Endodermal cell (in vitro differentiated cells): ENCODE measurements at places on chromosomes 6 and 20. TPM values are rescaled to one million over a fixed set of nuclear protein-coding genes. Genes with fewer than 3 reads are reported as not detected.

DNA sequence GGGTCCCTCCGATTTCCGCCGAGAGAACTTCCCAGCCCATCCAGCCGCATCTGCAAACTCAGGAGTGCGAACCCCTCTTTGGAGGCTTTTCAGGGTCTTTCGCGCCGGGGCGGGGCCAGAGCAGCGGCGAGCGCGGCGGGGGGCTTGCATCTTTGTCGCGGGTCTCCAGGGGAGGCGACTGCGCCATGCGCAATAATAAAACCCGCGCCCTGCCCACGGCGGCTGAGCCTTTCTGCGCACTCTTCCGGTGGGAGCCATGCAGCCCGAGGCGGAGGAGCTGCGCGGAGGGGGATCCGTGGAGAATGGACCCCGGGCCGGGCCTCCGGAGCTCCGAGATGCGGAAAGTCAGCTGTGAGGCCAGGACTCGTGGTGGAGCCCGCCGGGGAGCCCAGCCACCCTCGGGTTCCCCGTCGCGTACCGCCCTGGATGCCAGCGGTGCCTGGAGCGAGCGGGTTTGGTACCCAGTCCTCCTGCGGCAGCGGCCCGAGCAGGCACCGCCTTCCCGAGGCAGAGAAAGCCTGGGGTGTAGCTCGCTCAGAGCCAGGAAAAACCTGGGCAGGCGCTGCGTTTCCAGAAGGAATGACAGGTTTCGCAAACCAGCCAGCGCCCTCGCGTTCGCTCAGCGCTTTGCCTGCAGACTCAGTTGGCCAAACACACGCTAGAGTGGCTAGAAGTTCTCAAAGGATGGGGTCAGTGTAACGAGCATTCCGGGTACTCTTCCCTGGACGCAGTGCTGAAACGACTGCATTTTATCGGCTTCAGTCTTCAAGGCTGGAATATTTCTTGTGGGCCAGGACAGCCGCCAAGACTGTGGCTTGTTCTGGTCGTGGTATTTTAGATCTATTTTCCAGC lies 1.2 kb downstream of the AKAP12 start:
- DNase-seq: peak; percentile 82

GRCh38 chr6:93036835-93037234 lies 382.5 kb downstream of the EPHA7 start:
- peak; percentile 55 for DNase-seq

- DNase-seq: no peak
Measured at GRCh38 chr20:43936104-43936770, 21.6 kb downstream of the TOX2 start.

DNA sequence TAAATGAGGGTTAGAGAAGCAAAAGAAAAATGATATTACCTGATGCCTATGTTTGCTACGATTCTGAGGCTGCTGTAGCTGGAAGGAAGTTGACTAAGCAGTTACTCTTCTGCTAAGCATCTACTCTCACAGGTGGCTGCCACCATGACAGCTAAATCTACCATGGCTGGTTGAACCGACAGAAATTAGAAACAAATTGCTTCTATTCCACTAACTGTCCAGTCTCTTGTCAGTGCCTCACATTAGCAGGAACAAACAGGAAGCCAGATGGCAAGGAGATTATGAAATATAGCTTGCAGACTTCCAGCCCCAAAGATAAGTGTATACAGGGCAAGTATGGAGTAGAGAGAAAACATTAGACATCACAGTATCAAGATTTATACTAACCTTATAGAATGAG lies 59.4 kb upstream of the TMEM200A start:
- no peak for DNase-seq

GRCh38 chr6:165826487-165827189 lies 163.6 kb upstream of the PDE10A start:
- no peak for DNase-seq

DNMT3B gene
- total RNA-seq: 283 and 368 TPM in 2 replicates

DNA sequence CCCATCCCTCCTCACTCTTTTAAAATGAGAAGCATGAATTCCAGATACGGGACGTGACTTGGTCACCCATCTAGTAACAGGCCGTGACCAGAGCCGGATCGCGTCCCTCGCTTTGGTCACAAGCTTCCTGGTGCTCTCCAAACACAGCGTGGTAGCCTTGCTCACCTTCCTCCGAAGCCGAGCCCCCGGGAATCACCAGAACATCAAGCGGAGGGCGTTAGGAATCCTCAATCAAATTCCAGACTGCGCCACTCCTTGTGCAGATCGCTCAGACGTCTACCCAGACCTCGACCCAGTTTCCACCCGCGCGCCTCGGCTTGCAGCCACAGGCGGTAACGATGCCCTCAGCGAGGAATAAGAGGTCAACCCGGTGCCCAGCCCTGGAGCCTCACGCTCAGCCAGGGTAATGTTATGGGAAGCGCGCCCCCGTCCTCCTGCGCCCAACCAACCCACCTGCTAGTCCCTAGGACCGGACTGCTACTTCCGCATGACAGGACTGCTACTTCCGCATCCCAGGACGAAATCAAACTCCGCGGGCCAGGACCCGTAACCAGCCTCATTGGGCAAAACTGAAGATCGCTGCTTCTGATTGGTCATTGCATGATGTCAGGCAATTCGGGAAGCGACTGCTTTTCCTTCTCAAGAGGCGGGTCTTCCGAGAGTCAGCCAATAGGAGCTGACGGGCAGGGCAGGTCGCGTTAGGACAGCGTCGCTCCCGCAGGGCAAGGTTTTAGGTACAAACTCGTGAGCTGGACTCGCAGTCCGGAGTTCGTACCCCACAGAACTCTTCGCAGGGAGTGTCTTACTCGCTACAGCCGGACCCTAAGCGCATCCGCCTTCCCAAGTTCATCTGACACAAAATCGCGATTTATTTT lies at the start of gene MTFR2:
Gene MTFR2, minus strand, starts transcription at position 501 of the 875 bp plus-strand sequence. CDS start 1,212 bp downstream, outside the sequence.
- DNase-seq: peak; percentile 99

TRAPPC3L gene
- total RNA-seq: not detected in 3 replicates

DNA sequence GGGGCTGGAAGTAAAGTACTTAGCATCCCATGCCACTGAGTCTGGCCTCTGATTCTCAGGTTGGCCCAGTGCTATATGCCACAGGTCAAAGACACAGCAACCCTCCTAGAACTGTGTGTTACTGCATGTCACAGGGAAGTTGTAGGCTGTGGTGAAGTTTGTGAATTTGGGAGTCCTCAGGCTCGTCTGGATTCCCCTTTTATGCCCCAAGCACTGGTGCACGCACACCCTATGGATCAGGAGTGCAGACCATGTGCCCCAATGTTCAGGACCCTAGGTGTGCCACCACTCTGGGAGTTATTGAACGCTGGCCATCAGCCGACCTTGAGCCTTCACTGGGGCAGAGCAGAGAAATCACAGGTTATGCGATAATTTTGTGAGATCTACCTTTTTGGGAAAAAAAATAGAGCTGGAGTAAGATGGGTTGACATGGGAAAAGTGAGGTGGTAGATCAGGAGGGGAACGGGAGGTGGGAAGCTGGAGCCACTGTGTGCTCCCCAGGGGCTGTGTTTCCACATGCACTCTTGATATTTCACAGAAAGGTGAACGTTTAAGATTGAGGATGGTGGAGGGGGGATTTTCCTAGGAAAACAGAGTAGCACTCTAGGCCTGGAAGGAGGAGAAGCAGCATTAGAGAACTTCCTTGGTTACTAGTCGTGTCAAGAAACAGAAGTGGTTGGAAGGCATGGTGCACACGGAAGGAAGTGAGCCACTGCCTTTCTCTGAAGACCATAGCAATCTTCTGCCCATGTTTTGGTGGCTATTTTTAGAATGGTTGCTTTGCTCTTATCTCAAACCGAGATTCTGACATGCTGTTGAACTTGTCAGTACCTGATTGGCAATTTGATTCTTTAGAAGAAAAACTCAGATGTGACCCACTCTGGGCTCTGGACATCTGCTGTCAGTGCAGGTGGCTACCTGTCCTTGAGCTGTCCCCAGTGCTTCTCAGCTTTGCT lies 44.1 kb downstream of the DUSP22 start:
- DNase-seq: no peak

DNA sequence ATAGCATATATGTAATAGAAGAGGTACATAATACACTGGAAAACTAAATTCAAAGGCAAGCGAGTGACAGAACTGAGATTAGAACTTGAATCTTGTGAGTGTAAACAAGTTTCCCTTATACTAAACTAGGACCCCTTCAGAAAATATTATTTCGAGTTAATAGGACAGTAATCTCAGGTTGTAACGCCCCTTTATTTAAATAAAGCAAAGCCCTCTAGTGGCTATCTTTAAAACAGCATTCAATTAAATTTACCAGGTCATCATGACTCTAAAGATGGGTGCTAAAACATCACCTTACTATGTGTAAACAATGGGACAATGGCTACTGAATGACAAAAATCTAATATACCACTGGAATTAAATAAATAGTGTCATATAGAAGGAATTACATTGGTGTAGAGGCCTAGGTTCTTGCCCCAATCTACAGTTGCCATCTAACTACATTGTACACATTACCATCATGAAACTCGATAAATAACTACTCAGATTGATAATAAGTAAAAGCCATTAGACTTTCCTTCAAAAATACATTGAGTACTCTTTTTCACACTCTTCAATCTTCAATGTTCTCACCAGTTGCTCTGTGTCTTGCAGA lies 255.4 kb upstream of the IRAK1BP1 start:
- no peak for DNase-seq

ACAT2 gene
- total RNA-seq: 146 and 147 TPM in 2 replicates

OR2H2 gene
- total RNA-seq: not detected in 2 replicates
